ENCODE measurements at places on chromosomes 2 and 18. TPM values are rescaled to one million over a fixed set of nuclear protein-coding genes. Genes with fewer than 3 reads are reported as not detected.

Gene ALPI
- total RNA-seq: not detected

Gene FHOD3
- 32.8 TPM for total RNA-seq

Gene PLCL1
- total RNA-seq: 0.09 TPM

Gene KCNIP3
- total RNA-seq: 3.0 TPM

Gene CCL20
- total RNA-seq: not detected

Gene KYNU
- not detected for total RNA-seq

GRCh38 chr18:59911600-59911999 is 11.8 kb downstream of the PMAIP1 start:
- H3K36me3 ChIP-seq: no peaks in the 10 kb centered on the region
- peaks cover 71% of the 10 kb centered on the region for H3K4me1 ChIP-seq
- no peaks in the 10 kb centered on the region for H3K27me3 ChIP-seq
- DNase-seq: no peak

DNA sequence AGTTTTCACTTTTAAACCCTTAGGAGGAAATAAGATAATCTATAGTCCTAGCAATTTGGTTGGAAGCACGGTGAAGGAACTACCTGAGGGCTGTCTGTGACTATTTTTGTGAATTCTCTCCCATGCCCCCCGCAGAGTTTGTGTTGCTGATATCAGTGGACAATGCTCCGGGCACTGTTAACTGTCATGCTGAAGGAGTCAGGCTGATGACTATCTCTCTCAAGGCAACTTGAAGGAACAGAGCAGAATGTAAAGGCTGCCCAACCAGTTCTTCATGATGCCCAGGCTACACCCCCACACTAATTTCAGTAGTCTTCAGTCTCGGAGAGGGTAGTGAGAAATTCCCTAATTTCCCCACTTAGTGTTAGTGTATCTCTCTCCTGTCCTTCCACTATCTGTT is 21.6 kb upstream of the RAB6C start:
- no peak for DNase-seq
- no peaks in the 10 kb centered on the region for H3K4me1 ChIP-seq
- no peak overlapping the region for H3K4me3 ChIP-seq

DNA sequence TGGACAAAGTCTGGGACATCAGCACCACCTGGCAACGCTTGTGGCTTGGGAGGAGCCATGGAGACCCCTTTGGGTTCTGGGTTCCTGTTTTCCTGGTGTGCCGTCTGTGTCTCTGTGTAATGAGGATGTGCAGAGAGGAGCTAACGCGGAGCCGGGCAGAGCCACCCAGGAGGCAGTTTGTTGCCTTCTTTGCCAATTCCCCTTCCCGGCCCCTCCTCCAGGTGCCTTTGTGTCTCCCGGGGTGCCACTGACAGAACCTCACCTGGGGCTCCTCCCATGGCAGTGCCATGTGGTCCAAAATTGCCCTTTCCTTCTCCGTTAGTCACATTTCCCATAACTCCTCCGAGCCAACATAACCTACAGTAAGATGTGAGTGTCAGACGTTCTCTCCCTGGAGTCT is 13.0 kb downstream of the POMC start:
- peaks cover 52% of the 10 kb centered on the region for H3K27me3 ChIP-seq
- no peaks in the 10 kb centered on the region for H3K36me3 ChIP-seq
- no peaks in the 10 kb centered on the region for H3K4me1 ChIP-seq
- no peak overlapping the region for H3K27ac ChIP-seq
- DNase-seq: no peak

DNA sequence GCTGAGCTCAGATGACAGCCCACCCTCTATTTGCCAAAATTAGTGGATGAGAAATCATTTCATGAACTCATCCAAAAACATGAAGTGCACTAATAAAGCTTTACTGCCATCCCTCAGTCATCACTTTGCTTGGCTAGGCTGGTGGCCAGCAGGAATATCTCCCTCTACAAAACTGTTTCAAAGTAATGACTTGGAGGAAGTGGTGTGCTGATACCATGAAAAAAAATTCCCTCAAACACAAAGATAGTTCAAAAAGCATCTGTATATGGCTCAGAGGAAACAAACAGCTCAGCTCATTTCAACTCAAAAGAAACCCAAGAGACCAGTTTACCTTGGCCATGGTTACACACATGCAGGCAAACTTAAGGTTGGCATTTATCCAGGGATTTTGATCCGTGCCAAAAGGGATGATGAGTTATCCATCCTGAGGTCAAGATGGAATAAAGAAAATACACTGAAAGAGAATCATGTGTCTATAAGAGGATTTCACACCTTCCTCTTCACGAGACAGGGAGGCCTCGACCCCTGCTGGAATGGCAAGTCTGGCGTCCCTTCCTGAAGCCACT is 18.4 kb upstream of the WIPF1 start:
- H3K4me1 ChIP-seq: peaks cover 56% of the 10 kb centered on the region
- peaks cover 18% of the 10 kb centered on the region for H3K36me3 ChIP-seq
- H3K27ac ChIP-seq: peak overlapping the region; percentile 68
- no peak overlapping the region for H3K4me3 ChIP-seq

DNA sequence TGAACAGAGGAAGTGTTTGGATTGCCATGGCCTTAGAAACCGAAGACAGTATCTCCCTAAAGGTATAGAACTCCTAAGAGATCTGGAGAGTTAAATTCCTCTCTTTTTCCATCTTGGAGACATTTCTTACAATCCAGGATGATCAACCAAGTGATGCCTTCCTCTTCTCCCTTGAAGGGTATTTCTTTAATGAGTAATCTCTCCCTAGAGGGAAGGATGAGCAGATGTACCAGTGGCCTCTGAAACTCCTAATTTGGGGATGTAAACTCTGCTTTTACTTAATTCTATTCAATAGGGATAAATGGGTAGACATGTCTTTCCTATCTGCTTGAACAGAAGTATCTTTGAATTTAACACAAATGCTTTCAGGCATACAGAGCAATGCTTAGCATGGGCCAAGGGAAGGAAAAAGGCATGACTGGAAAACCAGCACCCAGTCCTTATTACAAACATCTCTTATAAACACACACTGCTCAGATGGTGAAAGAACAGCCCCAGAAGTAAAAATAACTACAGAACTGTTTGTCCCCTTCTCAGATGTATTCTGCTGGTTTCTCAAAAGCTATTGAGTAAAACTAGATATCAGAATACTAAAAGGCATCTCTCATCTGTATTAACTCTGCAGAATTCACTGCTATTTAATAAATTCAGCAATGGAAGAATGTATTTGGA is 4.7 kb upstream of the THNSL2 start:
- H3K27ac ChIP-seq: no peak overlapping the region
- peaks cover 22% of the 10 kb centered on the region for H3K27me3 ChIP-seq
- no peak overlapping the region for H3K4me3 ChIP-seq
- DNase-seq: no peak
- H3K36me3 ChIP-seq: no peaks in the 10 kb centered on the region
- no peaks in the 10 kb centered on the region for H3K4me1 ChIP-seq

DNA sequence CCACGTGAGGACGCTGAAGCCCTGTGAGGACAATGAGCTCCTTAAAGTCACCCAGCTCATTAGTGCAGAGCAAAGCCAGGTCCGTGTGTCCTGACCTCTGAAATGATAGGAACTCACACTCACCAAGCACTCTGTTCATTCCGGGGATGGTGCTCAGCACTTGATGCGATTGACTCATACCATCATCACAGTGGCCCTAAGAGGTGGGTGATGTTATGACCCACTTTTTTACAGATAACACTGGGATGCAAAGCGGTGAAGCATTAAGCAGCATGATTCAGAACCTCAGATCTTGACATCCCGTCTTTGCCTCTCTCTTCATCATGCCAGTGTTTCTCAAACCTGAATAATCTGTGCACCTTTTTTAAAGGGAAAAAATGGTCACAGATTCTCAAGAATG is 234.8 kb downstream of the ALPK2 start:
- H3K27me3 ChIP-seq: no peaks in the 10 kb centered on the region
- peaks cover 4% of the 10 kb centered on the region for H3K36me3 ChIP-seq
- H3K27ac ChIP-seq: peak overlapping the region; percentile 40
- DNase-seq: peak; percentile 55

- H3K27me3 ChIP-seq: no peaks in the 10 kb centered on the region
- no peaks in the 10 kb centered on the region for H3K36me3 ChIP-seq
- no peaks in the 10 kb centered on the region for H3K4me1 ChIP-seq
Observed at GRCh38 chr2:212242724-212243123, 295.9 kb downstream of the ERBB4 start.

DNA sequence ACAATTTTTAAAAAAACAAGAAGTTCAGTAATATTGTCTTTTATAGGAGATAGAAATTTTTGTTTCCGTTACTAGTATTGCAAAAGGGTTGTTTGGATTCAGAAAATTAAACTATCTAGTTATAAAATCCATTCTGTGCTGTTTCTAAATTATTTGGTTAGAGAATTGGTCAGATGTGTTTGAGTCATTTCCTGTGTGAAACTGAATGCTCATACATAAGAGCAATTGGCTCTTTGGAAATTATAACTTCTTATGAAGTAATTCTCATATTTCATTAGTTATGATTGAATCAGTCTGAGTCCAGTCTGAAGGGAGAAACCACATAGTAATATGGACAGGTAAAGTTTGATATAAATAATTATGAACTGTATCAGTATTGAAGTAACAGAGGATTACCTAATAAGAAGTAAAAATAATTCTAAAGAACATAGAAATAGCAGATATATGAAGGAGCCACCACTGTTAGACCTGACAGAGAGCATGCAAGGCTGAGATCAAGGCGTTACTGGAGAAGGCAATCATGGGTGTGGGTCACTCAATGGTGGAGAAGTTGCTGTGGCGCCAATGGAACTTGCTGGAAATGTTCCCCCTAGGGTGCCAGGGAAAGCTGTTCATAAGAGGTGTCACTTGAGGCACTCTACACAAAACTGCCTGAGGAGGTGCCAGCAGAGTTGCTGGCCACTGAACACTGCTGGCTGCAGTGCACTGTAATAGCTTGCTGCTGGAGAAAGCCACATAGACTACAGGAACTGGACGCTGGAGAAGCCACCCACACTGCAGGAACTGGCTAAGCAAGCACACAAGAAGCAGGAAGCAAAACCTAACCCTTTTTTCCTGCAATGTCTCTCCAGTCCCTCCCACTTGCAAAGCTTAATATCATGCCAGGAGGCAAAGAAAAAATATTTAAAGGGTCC is 18.0 kb upstream of the FAP start:
- peaks cover 71% of the 10 kb centered on the region for H3K4me1 ChIP-seq
- no peaks in the 10 kb centered on the region for H3K36me3 ChIP-seq
- peak; percentile 36 for DNase-seq
- H3K27me3 ChIP-seq: no peaks in the 10 kb centered on the region

- peaks cover 44% of the 10 kb centered on the region for H3K4me1 ChIP-seq
- no peak overlapping the region for H3K27ac ChIP-seq
- H3K27me3 ChIP-seq: peaks cover 3% of the 10 kb centered on the region
- no peak overlapping the region for H3K4me3 ChIP-seq
Observed at GRCh38 chr2:168814939-168815907, 12.8 kb downstream of the NOSTRIN start.

- DNase-seq: no peak
- no peaks in the 10 kb centered on the region for H3K27me3 ChIP-seq
- no peak overlapping the region for H3K4me3 ChIP-seq
- H3K27ac ChIP-seq: peak overlapping the region; percentile 20
- peaks cover 17% of the 10 kb centered on the region for H3K4me1 ChIP-seq
Observed at GRCh38 chr18:55732227-55733106, 144.5 kb upstream of the TCF4 start.

DNA sequence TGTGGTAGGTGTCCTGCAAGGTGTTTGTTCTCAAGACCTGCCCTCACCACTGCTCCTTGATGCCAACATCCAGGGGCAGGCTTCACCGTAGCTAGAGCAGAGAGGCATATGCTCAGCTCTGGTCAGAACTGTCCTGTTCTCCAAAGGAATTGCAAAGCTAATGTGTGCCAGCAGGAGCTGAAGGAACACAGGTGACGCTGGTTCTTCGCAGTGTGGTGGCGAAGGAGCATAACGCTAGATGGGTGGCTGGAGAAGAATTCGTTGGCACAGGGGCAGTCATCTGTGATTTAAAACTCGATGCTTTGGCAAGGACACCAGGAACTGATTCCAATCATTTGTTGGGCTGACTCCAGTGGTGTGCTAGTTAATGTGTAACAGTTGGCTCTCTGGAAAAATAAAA is 11.4 kb upstream of the PER2 start:
- H3K36me3 ChIP-seq: no peaks in the 10 kb centered on the region
- DNase-seq: no peak
- peaks cover 26% of the 10 kb centered on the region for H3K27me3 ChIP-seq
- no peak overlapping the region for H3K27ac ChIP-seq
- H3K4me3 ChIP-seq: no peak overlapping the region

- H3K36me3 ChIP-seq: peaks cover 19% of the 10 kb centered on the region
- H3K27ac ChIP-seq: peak overlapping the region; percentile 96
- peaks cover 2% of the 10 kb centered on the region for H3K27me3 ChIP-seq
- H3K4me3 ChIP-seq: peak overlapping the region; percentile 90
Observed at GRCh38 chr2:43224131-43224570, 2.3 kb downstream of the ZFP36L2 start.

GRCh38 chr2:224682134-224682533 is 34.0 kb downstream of the CCDC195 start:
- H3K4me3 ChIP-seq: no peak overlapping the region
- peaks cover 8% of the 10 kb centered on the region for H3K27me3 ChIP-seq
- H3K36me3 ChIP-seq: no peaks in the 10 kb centered on the region
- peaks cover 21% of the 10 kb centered on the region for H3K4me1 ChIP-seq
- H3K27ac ChIP-seq: no peak overlapping the region
- DNase-seq: no peak

- no peaks in the 10 kb centered on the region for H3K27me3 ChIP-seq
- H3K4me1 ChIP-seq: peaks cover 26% of the 10 kb centered on the region
- no peaks in the 10 kb centered on the region for H3K36me3 ChIP-seq
- peak; percentile 43 for DNase-seq
Observed at GRCh38 chr18:54127759-54128378, 96.6 kb downstream of the MBD2 start.

DNA sequence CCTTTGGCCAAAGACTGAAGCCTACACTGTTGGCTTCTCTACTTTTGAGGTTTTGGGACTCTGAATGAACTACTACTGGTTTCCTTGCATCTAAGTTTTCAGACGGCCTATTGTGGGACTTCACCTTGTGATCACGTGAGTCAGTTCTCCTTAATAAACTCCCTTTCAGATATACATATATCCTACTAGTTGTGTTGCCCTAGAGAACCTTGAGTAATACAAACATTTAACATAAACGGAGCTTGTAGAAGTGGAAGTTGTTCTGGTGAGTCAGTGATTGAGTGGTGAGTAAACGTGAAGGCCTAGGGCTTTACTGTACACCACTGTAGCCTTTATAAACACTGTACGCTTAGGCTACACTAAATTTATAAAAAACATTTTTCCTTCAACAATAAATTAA is 107.2 kb upstream of the CDH2 start:
- peaks cover 30% of the 10 kb centered on the region for H3K4me1 ChIP-seq
- no peaks in the 10 kb centered on the region for H3K27me3 ChIP-seq
- peak overlapping the region; percentile 90 for H3K27ac ChIP-seq
- H3K4me3 ChIP-seq: peak overlapping the region; percentile 32
- peak; percentile 87 for DNase-seq
- H3K36me3 ChIP-seq: no peaks in the 10 kb centered on the region

All from HFFc6 (cell line).